SIG-M5 (cell line): ENCODE measurements at places on chromosomes 2 and 18.

GRCh38 chr2:134393075-134393461, 139.2 kb downstream of the MGAT5 start:
- no peak for DNase-seq

GRCh38 chr2:10597956-10598355, 91.8 kb downstream of the NOL10 start:
- no peak for DNase-seq

DNA sequence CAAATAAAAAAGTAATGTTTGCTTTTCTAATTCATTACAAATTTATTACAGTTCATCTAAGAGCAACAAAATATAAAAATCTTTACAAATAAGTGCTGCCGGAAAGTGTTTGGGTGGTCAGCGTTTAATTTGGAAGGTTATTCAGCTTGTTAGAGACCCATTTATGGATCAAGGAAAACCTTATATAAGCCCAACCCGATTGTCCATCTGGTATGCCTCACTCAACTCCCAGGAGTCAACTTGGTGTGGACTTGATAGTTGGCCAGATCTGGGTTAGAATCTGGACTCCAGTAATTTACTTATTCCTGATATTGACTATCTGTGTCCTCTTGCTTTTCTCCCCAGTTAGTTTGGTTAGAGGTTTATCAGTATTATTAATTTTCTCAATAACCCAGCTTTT, 106.2 kb downstream of the KCTD1 start:
- DNase-seq = no peak

- no peak for DNase-seq
Observed at GRCh38 chr2:68431316-68431972, 35.6 kb downstream of the FBXO48 start.

DNA sequence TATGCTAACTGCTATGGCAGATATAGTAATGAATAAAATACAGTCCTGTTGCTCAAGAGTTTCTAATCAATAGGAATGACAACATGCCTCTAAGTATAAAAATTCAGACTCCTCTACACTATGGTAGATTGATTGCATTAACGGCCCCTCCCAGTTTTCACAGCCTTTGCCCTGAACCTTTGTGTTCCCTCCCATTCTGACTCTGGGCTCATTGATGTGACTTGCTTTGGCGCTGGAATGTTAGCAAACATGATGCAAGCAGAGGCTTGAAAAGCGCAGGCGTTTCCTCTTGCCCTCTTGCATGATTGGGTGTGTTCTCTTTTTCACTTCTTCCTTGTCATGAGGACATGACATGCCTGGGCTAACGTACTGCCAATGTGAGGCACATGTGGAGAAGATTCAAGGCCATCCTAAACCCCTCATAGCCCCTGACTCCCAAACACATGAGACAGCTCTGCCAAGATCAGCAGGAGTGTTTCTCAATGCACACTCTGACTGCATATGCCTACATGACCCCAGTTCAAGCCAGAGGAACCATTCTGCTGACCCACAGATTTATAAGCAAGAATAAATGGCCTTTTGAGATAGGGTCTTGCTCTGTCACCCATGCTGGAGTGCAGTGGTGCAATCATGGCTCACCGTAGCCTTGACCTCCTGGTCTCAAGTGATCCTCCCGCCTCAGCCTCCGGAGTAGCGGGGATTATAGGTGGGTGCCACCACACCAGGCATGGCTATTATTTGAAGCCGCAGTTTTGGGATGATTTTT, 49.7 kb upstream of the CD28 start:
- DNase-seq = peak; percentile 72

GRCh38 chr2:102186791-102187495, at the start of gene IL1RL2:
TSS of gene IL1RL2 (plus strand) at chr2:102187023. CDS start at chr2:102187868, 845 bp downstream.
- no peak for DNase-seq

DNA sequence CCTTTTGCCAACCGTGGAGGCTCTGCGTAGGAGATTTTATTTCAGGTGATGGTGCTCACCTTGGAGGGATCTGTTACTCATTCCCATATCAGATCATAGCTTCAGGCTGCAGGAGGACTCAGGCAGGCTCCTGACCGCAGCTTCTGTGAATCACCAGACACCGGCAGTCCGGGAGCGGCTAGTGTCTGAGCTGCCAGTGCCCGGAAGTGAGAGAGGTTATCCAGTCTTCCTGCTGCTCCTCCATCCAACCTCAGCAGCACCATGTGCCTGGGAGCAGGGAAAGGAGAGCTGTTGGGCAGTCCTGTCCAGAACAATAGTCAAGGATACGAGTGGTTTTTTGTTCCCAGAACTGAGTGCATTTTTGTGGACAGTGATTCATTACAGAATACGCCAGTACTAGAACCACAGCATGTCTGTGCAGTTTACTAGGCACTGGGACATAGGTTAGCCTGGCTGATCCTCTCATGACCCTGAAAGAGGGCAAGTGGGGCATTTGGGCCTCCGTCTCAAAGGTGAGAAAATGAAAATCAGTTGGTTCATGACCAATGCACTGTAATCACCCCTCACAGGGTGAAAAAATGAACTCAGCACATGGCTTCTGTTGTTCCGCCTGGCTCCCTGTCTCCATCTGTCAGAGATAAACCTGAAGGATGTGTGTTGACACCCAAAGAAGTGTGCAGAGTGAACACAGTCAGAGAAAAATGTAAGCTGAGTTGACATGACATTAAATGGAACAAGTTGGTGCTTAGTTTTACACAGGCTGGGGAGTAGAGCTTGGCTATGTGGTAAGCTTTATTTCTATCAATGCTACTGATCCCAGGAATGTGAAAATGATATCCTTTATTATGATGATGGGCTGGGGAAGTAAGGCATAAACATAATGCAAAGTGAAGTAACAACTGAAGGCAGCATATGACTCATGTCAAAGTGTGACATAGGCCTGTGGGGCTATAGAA, 12.2 kb downstream of the FHOD3 start:
- DNase-seq = no peak

DNA sequence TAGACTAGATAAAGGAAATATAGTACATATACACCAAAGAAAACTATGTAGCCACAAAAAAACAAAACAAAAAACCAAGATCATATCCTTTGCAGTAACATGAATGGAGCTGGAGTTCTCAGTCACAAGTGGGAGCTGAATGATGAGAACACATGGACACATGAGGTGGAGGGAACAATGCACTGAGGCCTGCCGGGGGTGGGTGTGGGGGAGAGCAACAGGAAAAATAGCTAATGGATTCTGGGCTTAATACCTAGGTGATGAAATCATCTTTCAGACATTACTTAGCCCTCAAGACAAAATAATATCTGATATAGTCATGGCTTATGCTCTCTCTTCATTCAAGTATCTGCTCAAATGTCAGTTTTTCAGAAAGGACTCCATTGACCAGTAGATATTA, 930.6 kb downstream of the LRP1B start:
- DNase-seq = no peak

DNA sequence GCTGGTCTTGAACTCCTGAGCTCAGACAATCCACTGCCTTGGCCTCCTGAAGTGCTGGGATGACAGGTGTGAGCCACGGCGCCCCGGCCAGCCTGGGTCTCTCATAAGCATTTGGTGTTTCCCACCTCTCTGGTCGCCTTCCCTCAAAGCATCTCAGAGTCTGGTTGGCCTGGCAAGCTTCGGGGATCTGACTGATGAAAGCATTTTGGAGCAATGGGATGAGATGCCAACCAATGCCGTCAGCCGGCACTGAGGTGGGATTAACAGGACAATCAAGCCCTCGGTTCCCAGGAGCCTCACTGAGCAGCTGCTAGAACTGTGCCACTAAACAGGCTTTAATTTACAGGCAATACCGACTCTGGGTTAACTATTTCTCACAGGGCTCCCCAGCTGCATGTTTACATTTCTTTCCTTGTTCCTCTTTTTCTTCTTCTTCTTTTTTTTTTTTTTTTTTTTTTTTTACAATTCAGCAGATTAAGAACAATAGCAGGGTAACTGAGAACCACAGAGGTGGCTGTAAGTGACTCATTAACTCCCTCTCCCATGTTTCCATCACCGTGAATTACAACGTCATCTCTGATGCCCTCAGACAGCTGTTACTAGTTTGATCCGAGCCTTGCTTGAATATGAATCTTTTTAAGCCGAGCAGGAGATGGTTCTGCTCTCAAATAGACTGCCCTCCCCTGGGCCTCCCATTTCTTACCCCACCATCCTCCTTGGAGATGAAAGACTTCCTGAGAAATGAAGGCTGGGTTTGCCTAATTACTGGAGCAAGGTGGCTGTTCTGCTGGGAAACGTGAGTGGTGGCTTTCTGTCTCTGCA, 37.9 kb downstream of the ODC1 start:
- DNase-seq = peak; percentile 92

- DNase-seq = no peak
Observed at GRCh38 chr2:196990788-196991461, 64.4 kb upstream of the PGAP1 start.

GRCh38 chr2:160630801-160631590, 137.4 kb upstream of the RBMS1 start:
- no peak for DNase-seq
